Fibroblast of skin of abdomen (primary cell): ENCODE measurements at places on chromosomes 13 and 19.

DNA sequence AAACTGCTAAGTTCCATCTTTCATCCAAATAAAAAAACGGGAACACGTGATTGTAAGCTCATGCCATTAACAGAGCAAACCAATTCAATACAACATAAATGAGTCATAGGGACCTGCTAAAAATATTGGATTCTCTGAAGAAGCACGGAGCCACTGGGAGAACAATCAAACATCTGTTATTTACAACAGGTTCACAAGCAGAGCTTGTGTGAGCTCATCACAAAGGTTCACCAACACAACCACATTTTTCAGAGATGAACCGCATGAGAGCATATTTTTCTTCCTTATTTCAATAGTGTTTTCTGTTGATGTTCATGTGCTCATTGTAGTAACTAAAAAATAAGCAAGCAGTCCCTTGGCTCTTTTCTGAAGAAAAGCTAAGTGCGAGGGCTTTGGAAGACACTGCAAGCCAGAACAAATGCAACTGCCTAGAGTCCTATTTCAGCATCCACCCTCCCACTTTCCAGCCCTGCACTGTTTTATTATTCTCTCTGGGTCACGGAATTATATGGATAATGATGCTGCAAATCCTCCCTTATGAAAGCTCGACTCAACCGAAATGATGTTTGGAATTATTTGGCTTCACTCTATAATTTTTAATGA lies 545.8 kb downstream of the LIG4 start:
- DNase-seq: no peak

- DNase-seq: peak; percentile 85
Observed at GRCh38 chr13:47463726-47464125, 537.3 kb downstream of the SUCLA2 start.

DNA sequence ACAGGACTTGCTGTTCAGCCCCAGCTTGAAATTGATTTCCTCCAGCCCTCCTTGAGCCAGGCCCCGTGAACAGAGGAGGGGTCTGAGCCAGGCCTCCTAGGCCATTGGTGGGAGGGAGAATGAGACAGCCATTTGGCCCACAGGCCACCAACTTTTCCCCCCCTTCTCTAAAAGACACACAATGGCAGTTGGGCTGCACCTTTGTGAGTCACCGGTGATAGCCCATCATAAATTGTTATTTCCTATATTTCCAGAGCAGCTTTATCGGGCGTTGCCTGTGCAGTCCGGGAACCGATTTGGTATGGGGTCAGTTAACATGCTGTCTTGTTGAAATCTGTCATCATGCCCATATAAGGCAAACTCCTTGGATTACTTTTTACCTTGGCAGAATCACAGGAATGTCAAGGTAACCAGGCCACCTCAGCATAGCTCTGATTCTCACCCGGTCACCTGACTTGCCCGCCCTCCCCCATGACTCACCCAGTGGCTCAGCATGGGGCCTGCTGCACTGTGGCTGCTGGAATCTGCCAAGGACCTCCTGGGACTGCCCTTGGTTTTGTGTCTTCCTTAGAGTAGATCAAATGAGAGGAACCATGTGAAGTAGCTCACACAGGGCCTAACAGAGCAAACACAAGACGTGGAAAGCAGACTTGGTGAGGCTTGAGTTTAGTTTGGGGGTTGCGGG lies 36.1 kb downstream of the ACTN4 start:
- DNase-seq: peak; percentile 95

GRCh38 chr13:78602561-78603239 lies 652 bp downstream of the POU4F1 start:
- no peak for DNase-seq

- DNase-seq: no peak
Observed at GRCh38 chr19:18449552-18449951, 11.6 kb upstream of the ISYNA1 start.

GRCh38 chr19:13920940-13921747 lies 15.1 kb downstream of the CC2D1A start:
- peak; percentile 49 for DNase-seq

GRCh38 chr19:44903602-44904425 lies 1.8 kb upstream of the APOE start:
- peak; percentile 32 for DNase-seq

DNA sequence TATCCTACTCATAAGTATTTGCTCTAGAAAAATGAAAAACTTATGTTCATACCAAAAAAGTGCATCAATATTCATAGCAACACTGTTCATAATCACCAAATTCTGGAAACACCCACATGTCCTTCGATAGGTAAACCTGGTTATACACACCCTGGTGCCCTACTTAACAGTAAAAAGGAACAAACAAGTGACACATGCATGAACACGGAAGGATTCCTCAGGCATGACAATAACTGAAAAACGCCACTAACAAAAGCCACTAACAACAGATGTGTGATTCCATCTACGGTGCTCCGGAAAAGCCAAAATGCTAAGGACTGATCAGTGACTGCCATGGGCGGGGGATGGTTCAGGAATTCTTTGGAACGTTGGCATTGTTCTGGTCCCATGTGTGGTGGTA lies 65.5 kb downstream of the STK24 start:
- no peak for DNase-seq

DNA sequence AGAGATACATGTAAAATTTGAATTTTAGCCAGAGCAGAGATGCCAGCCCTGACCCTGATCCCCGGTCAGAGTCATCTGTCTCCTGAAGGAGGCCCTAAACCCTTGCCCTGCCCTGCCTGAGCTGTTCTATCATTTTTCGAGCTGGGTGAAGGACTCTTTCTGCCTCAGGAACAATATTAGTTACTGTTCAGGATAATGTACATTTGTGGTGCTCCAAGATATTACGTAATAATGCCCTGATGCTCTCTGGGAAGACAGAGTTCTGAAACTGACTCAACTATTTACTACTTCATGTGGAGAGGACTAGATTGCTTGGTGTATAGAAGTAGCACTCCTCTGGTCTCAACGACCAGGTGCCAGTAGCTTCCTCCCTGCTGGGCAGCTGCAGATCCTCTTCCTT lies 37.9 kb upstream of the UBL3 start:
- peak; percentile 16 for DNase-seq

GRCh38 chr19:33906578-33907335 lies 110.1 kb downstream of the KCTD15 start:
- DNase-seq: peak; percentile 20
